ENCODE measurements at places on chromosomes 2 and 18.

DNA sequence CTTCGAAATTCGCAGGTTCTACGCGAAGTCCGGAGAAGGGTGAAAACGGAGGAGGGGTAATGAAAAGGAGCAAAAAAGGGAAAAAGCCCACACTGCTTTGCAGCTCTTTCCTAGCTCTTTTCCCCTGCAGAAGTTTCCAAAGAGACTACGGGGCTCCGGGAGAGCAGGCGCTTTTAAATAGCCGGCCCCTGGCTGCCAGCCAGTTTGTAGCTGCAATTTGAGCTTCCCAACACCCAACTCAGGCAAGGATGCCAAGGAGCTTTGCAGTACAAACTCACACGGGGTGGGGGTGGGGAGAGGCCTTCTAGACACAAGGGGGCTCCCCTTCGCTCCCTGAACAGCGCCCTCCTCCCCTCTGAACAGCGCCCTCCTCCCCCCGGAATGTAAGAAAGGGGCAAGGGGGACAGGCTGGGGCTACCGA is at the start of gene IGFBP5:
IGFBP5 (minus strand) TSS at position 149 of the 421 bp plus-strand sequence. CDS start 774 bp downstream, outside the sequence.
- DNase-seq = peak; percentile 95

GRCh38 chr2:136356125-136357006 is 238.4 kb upstream of the CXCR4 start:
- DNase-seq = no peak

DNA sequence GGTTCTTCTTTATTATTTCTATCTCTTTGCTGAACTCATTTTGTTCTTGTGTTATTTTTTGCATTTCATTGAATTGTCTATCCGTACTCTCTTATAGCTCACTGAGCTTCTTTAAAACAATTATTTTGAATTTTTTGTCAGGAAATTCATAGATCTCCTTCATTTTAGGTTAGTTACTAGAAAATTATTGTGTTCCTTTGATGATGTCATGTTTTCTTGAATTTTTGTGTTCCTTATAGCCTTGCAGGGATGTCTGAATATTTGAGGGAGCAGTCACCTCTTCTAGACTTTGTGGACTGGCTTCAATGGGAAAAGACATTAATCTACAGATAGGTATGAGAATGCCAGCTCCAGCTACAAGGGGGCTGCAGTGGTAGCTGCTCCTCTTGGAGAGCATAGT is 20.7 kb upstream of the OSBPL6 start:
- DNase-seq = no peak

DNA sequence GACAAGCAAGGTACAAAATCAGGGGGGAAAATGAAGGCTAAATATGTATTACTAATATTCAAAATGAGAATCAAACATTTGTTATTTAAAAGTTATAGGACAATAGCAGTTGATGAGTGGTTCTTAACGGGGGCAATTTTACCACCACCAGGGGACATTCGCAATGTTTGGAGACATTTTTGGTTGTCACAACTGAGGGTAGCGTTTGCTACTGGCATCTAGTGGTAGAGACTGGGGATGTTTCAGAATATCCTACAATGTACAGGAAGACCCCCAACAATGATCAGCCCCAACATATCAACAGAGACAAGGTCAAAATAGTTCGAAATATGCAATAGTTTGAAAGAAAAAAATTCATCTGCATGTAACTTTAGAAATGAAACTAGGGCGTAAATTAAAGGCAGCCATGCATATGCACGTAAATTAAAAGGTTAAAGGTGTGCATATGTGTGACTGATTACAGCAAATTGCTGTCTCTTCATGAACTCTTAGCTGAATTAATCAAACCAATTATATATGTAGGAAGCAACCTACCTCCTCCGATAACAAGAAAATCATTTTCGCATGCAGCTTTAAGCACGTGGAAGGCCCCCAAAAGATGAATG is 61.2 kb upstream of the CUL3 start:
- DNase-seq = no peak

DNA sequence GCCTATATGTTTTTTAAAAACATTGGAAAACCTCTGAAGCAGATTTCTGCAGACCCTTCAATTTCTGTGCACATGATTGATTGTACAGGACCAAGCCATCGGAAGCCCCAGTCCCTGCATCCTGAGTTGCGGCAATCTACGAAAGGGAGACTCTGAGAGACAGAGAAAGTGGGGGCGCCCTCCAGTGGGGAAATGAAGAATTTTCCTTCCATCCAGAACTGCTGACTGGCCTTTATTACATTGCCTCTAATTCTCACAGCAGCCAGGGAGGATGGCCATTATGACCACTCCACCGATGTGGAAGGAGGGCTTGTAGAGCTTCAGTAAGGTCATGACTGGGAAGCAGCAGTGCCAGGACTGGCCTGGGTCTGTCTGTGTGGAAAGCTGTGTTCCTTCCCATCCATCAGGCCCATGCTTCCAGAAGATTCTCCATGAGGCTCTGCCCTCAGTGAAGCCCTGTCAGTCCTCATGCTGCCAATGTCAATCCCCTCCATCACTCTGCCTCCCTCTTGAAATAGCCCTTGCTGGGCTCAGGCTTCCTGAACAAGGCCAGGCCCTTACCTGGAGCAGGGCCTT is 20.0 kb upstream of the RESP18 start:
- no peak for DNase-seq

DNA sequence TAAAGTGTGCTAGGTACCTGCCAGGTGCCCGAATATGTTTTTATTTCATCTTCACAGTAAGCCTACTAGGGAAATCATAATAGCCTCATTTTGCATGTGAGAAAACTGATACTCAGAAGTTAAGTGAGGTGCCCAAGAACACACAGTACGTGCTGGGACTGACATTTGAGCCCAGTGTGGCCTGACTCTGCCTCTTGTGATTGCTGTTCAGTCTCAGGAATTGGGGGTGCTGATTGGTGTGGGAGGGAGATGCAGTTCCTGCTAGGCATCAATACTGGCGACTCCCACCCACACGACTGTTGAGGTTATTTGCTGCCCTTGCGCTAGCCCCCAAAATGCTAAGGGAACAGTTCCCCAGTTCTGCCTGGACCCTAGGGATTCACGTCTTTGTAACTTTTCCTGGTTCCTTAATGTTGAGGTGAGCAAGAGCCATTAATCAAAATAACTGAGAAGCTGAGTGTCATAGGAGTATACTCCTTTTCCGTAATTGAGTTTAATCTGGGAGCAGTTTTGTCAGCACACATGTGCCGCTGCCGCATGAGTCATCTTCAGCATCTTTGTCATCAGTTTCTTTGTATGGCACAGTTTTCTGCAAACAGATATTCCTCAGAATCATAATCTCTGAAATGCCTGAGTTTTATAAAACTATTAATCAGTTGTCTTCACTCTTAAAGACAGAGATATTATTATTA is 120.7 kb downstream of the NCK2 start:
- no peak for DNase-seq

- DNase-seq = no peak
These were observed 123.7 kb downstream of the PIEZO2 start for GRCh38 chr18:11025671-11026070.

- no peak for DNase-seq
These were observed 17.8 kb upstream of the SPAG16 start for GRCh38 chr2:213266421-213266820.

- DNase-seq = no peak
These were observed 127.3 kb downstream of the TTN start for GRCh38 chr2:178679891-178680290.
